ENCODE measurements at places on chromosomes 7 and 10.

GRCh38 chr7:115227473-115228235 lies 305.8 kb downstream of the MDFIC start:
- no peak for DNase-seq

GRCh38 chr10:78663721-78664120 lies 405.0 kb upstream of the ZMIZ1 start:
- DNase-seq, result no peak

DNA sequence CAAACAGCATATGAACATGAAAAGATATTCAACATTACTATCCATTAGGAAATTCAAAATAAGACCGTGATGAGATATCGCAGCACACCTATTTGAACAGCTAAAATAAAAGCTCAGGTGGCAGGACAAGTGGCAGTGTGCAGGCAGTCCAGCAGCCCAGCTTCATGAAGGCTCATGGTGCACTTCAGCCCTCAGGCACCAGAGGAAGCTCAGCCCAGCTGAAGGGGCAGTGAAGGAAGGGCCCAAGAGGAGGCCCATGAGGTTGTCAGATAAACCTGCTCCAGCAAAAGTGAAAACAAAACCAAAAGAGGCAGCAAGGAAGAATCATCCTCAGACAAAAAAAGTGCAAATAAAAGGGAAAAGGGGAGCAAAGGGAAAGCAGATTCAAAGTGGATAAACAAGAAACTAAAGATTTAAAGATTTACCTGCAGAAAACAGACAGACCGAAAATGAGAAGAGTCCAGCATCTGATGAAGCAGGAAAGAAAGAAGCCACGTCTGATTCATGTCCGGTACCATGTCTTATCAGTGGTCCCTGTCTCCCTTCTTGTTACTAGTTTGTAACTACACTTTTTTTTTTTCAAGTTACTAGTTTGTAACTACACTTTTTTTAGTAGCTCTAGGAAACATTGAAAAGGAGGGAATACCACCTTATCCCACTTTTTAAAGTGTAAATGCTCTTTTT lies 15.0 kb upstream of the FAM24B start:
- no peak for DNase-seq

GRCh38 chr10:114575417-114576131 lies 82.5 kb downstream of the ABLIM1 start:
- no peak for DNase-seq

GRCh38 chr10:107727767-107728317 lies 563.3 kb upstream of the SORCS1 start:
- DNase-seq, result no peak

- no peak for DNase-seq
Observed at GRCh38 chr7:12244129-12244528, 33.0 kb downstream of the TMEM106B start.

GRCh38 chr10:113566888-113567287 lies 14.0 kb downstream of the HABP2 start:
- no peak for DNase-seq

GRCh38 chr10:86715156-86715795 lies 41.1 kb upstream of the BMPR1A start:
- DNase-seq, result no peak

GRCh38 chr7:140689199-140690152 lies 7.0 kb upstream of the NDUFB2 start:
- DNase-seq, result no peak

- DNase-seq, result no peak
Observed at GRCh38 chr7:8444468-8444769, 11.0 kb downstream of the NXPH1 start.
